Activated naive CD4-positive, alpha-beta T cell treated with anti-CD3 and anti-CD28 coated beads for 36 hours (primary cell): ENCODE measurements at places on chromosomes 5 and 9.
A peak's percentile ranks its signal among the peaks of the same experiment; 100 is the strongest.

DNA sequence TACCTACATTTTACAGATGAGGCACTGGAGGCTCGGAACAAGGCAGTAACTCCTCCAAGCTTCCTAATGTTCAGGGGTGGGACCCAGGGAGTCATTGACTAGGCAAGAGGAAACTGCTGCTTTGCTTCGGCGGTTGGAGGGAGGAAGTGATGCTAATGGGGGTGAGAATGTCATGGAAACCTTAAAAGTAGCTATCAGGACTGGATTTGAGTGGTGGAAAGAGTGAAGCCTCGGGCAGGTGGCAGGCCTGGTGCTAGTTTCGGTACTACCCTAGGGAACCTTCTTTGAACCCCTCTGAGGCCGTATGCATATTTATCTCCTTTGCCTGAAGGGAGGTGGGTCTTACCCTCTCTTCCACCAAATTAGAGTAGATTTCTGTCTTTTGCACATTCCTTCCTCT, 1.6 kb downstream of the BSPRY start:
- DNase-seq = peak; percentile 68

DNA sequence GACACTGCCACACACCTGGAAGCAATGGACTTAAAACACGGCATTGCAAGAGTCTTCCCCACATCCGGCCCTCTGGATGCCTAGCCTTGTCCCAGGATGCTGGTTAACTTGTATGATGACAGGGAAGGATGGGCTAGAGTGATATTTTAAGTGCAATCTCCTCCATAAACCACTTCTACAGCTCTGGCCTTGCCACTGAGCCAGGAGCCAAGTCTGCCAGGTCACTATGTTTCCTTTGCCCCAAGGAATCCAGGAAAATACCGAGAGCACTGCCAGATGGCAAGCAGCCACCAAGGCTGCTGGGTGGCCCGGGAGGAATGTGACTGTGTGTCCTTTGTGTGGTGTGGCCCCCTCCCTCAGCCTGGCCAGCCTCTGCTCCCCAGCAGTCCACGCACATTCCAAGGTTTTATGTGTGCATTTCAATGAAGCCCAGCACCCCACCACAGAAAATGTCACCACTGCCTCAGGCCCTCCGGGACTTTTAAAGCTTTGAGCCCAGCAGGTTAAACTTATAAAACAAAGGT, 106.0 kb downstream of the FRMD3 start:
- no peak for DNase-seq

GRCh38 chr5:181045316-181045715, 5.2 kb downstream of the BTNL9 start:
- DNase-seq = no peak

GRCh38 chr9:135921749-135922310, 14.5 kb upstream of the CAMSAP1 start:
- no peak for DNase-seq

- DNase-seq = no peak
Measured at GRCh38 chr5:11300736-11301135, 539.7 kb upstream of the DAP start.

DNA sequence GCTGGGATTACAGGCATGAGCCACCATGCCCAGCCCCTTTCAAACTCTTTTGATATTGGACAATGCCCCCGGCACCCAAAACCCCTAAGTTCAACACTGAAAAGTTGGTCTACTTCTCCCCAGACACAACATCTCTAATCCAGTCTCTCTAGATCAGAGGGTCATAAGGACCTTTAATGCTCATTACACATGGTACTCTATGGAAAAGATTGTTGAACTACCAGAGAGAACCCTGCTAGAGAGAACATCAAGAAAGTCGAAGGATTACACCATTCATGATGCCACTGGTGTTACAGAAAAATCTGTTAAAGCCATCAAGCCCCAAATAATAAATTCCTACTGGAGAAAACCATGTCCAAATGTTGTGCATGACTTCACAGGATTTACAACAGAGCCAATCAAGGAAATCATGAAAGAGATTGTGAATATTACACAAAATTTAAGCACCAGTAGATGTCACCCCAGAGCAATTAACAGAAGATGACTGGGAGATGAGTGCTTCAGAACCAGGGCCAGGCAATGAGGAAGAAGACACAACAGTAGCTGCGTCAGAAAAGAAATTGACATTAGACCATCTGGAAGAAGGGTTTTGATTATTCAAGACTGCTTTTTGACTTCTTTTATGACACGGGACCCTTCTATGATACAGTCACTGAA, 28.3 kb upstream of the NIPAL4 start:
- peak; percentile 41 for DNase-seq

- DNase-seq = peak; percentile 68
Measured at GRCh38 chr5:97094579-97095317, 47.7 kb downstream of the LIX1 start.

GRCh38 chr5:34622098-34622400, 34.1 kb upstream of the RAI14 start:
- DNase-seq = no peak

DNA sequence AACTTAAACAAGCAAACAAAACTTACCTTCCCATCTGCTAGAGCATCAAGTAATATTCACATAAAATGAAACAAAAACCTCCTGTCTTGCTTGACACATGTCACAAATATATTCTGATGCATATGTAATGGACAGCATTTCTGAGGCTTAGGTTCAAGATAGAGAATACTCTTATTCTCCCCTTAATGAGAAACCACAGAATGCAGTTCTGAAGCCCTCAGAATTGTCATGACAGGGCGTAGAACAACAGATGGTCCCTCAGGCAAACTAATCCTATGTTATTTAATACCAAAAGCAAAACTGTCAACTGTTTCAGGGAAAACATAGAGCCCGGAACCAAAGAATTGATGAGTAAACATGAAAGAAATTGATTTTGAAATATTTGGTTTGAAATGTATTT, 229.9 kb upstream of the RIOK2 start:
- no peak for DNase-seq

- DNase-seq = no peak
Measured at GRCh38 chr9:121285835-121286687, 18.1 kb downstream of the GSN start.

DNA sequence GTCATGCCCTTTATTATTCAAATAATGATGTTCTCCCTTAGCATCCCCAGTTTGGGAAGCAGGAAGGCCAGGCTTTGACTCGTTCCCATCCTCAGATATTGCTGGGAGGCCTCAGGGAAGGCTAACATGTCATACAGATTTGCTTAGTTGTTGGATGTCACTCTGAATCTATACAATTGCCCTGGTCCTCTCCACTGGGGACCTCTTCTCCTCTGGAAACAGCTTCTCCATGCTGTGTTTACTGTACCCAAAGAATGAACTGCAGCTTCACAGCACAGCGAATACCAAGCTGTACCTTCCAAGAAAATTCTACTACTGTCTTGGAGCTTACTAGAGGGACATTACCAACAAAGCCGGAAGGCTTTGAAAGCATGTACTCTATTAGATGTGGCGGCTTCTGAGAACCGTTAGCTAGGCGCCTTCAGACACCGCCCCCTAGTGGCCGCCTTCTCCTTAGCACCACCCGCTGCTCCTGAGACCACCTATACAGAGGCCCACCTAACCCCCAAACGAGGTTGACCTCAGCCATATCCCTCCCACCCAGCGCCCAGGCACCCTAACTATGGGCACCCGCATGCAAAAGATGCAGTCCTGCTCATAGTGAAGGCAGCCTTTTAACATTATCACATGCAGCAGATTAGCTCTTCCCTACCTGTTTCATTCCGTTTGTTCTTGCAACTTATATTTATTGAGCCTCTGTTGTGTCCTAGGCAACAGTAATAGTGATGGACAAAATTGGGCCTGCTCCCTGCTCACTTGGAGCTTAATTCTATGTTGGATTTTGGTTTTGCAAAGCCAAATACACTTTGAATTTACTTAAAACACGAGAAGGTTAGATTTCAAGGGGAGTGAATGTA, 34.9 kb upstream of the FOXI1 start:
- no peak for DNase-seq

GRCh38 chr5:100446879-100447430, 88.2 kb upstream of the FAM174A start:
- no peak for DNase-seq
